Activated CD4-positive, CD25-positive, alpha-beta regulatory T cell (primary cell): ENCODE measurements at places on chromosomes 13 and 19.
A peak's percentile ranks its signal among the peaks of the same experiment; 100 is the strongest.

DNA sequence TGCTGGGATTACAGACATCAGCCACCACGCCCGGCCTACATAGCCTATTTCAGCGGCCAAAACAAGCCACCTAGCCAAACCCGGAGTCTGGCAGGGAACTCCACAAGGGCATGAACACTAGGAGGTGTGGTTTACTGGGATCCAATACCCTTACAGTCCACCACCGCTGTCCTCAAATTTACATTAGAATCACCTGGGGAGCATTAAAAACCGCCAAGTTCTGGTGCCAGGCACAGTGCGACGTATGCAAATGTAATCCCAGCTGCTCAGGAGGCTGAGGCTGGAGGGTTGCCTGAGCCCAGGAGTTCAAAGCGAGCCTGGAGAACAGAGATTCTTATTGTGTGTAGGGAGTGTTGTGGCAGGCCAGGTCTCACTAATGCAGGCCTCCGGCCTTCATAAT is 4.2 kb upstream of the AP1M1 start:
- no peak for DNase-seq

DNA sequence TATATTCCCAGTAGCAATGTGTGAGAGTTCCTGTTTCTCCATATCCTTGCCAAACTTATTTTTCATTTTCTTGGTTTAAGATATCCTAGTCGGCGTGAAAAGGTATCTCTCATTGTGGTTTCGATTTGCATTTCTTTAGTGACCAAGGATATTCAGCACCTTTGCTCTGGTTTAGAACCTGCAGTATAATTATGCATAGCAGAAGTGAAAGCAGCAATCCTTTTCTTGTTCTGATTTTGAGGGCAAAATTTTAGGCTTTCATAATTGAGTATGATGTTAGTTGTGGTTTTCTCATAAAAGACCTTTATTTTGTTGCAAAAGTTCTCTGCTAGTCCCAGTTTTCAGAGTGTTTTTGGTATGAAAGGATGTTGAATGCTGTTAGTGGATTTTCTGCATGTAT is 491.0 kb downstream of the FGF9 start:
- no peak for DNase-seq

- peak; percentile 59 for DNase-seq
These were observed 755 bp downstream of the UPF3A start for GRCh38 chr13:114282041-114282670.

DNA sequence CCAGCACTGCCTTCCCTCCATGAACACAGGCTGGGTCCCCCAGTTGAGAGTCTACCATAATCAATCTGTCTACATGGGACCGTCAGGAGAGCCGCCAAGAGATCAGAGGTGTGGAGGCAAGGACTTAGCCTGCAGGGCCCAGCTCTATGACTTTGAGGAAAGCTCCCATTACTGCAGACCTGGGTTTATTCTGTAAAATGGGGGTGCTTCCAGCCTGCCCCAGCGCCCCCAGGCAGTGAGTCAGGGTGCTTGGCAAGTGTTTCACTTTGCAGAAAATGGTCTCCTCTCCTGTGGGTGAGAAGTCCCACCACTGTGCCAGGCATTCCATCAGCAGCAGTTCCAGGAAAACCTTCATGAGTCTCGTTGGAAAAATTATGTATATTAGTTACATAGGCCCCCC is 75.5 kb upstream of the VSTM2B start:
- no peak for DNase-seq

DNA sequence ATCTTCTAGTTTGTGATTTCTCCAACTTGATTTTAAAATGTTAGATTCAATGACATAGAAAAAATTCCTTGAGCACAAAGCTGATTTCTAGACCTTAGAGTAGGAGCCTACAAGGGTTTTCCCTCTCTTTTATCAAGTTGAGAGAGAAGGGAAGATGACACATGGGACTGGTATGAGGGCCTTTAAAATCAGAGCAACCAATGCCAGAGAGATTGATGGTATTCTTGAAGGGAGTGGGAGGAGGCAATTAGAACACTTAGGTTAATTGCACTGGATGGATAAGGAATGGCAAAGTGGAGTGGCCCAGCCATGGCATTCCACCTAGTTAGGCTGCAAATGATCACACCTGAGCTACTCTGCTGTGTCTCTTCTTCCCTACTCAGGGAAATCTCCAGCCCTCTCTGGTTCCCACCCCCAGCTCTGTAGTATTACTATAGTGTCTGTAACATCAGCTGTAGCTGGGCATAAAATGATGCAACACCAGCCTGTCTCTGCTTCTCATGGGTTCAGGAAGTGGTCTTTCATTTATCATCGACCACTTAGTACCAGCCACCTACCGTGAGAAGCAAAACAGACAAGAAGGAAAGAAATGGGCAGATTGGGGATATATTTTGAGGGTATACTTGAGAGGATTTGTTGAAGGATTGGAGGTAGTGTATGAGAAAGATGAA is 333.6 kb downstream of the DLEU7 start:
- no peak for DNase-seq

- DNase-seq: peak; percentile 95
These were observed at the start of the genes CATSPERD and LONP1 for GRCh38 chr19:5719961-5720790. Gene CATSPERD, plus strand, starts transcription at chr19:5720637. Its CDS starts 101 bp downstream, at chr19:5720738. Gene LONP1, minus strand, starts transcription at chr19:5720146. Its CDS starts 14 bp downstream, at chr19:5720132.

GRCh38 chr19:18710186-18710585 is 26.7 kb downstream of the CRTC1 start:
- DNase-seq: no peak
